ENCODE measurements at places on chromosomes 7 and 10. TPM values are rescaled to one million over a fixed set of nuclear protein-coding genes. Genes with fewer than 3 reads are reported as not detected.

Gene TUBAL3
- total RNA-seq: 0.19 TPM

Gene NPS
- total RNA-seq: not detected

DNA sequence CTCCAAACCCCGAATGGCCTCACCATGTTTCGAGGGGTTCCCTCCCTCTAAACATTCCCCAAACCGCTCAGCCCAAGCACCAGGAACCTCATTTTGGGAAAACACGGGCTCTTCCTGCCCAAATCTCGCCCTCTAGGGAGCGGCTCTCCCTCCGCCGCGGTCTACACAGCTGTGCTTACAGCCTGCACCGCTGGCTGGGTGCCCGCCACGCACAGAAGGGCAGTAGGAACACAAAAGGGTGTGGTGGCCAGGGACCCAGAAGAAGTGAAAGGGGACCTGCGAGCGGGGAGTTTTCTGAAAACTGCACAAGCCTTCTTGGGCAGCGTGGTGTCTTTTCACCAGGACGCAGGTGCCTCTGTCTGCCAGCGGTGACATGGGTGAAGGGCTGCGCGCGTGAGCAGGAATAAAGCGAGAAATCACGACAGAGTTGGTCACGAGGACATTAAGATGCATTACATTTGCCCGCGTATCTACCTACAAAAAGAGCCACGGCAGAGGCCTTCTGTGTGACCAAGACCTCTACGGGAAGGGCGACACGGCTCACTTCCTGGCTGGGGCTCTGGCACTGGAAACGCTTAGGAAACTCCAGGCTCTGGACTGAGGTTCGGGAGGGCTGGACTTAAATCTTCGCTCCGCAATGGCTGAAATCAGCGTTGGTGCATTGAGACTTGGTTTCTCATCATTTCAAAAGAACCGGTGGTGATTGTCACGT is 171.7 kb downstream of the LSM5 start:
- H3K36me3 ChIP-seq: no peaks in the 10 kb centered on the region
- peaks cover 18% of the 10 kb centered on the region for H3K27me3 ChIP-seq
- H3K4me1 ChIP-seq: no peaks in the 10 kb centered on the region
- no peak overlapping the region for H3K4me3 ChIP-seq
- no peak for DNase-seq
- no peak overlapping the region for H3K27ac ChIP-seq

Gene ZNF487
- 6.4 TPM for total RNA-seq

Gene DOCK4
- 24.6 TPM for total RNA-seq

- no peak overlapping the region for H3K27ac ChIP-seq
- no peak overlapping the region for H3K4me3 ChIP-seq
- no peak for DNase-seq
- peaks cover 14% of the 10 kb centered on the region for H3K4me1 ChIP-seq
- H3K36me3 ChIP-seq: no peaks in the 10 kb centered on the region
Measured at GRCh38 chr10:36256166-36256565, 614.1 kb upstream of the FZD8 start.

Gene PLEKHS1
- total RNA-seq: 0.45 TPM

DNA sequence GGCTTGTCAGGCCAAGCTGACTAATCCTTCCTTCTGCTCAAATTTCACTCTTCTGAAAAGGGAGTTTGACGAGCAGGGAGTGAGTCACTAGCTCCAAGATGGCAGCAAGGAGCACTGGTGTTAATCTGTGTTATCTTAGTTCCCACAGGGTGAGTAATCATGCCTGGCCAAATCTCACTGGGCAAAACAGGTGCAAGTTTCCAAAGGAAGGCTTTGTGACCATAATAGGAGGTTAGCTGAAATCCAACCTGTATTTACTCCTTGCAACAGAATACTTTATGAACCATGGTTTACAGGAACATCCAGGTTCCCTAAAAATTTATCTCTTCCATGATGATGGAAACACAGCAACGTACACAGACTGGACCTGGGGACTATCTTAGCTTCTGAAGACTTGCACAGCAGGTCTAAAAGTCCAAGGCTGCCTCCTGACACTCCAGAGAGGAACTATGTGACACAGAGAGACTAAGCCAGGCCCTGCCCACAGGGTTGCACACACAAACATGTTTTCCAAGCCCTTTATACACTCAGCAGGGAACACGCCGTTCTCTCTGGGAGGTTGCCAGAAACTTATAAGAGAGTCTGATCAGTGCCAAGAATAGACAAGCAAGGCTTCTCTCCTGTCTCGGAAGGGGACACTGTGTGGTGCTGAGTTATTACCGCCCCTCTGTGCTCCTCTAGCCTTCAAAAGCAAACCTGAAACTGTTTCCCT is 46.3 kb downstream of the PDK4 start:
- peaks cover 32% of the 10 kb centered on the region for H3K4me1 ChIP-seq
- H3K27ac ChIP-seq: peak overlapping the region; percentile 50
- H3K27me3 ChIP-seq: no peaks in the 10 kb centered on the region
- H3K36me3 ChIP-seq: no peaks in the 10 kb centered on the region

Gene SLC18A3
- total RNA-seq: 6.2 TPM

Gene TAF6
- total RNA-seq: 50.9 TPM

DNA sequence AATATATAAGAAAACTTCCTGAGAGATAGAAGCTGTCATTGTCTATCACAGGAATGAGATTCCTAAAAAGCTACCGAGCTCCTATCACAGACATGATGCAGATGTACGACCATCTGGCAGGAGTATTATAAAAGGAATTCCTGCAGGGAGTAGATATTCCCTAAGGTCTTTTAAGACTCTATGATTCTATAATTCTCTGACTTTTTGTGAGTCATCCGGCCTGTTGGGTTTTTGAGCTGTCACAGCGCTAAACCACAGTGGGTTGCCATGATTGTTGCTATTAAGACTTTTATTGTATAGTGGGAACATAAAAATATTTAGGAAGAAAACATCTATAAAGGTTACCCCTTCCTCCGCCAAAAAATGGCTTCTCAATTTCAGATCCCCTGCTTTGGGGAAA is 223.4 kb downstream of the BMPER start:
- H3K36me3 ChIP-seq: peaks cover 3% of the 10 kb centered on the region
- no peak for DNase-seq
- no peaks in the 10 kb centered on the region for H3K4me1 ChIP-seq
- no peaks in the 10 kb centered on the region for H3K27me3 ChIP-seq
- no peak overlapping the region for H3K4me3 ChIP-seq

- H3K36me3 ChIP-seq: peaks cover 21% of the 10 kb centered on the region
- DNase-seq: peak; percentile 66
- H3K27ac ChIP-seq: peak overlapping the region; percentile 97
- H3K4me1 ChIP-seq: peaks cover 39% of the 10 kb centered on the region
- H3K4me3 ChIP-seq: peak overlapping the region; percentile 65
- peaks cover 3% of the 10 kb centered on the region for H3K27me3 ChIP-seq
Measured at GRCh38 chr10:95268438-95268837, 22.4 kb downstream of the PDLIM1 start.

DNA sequence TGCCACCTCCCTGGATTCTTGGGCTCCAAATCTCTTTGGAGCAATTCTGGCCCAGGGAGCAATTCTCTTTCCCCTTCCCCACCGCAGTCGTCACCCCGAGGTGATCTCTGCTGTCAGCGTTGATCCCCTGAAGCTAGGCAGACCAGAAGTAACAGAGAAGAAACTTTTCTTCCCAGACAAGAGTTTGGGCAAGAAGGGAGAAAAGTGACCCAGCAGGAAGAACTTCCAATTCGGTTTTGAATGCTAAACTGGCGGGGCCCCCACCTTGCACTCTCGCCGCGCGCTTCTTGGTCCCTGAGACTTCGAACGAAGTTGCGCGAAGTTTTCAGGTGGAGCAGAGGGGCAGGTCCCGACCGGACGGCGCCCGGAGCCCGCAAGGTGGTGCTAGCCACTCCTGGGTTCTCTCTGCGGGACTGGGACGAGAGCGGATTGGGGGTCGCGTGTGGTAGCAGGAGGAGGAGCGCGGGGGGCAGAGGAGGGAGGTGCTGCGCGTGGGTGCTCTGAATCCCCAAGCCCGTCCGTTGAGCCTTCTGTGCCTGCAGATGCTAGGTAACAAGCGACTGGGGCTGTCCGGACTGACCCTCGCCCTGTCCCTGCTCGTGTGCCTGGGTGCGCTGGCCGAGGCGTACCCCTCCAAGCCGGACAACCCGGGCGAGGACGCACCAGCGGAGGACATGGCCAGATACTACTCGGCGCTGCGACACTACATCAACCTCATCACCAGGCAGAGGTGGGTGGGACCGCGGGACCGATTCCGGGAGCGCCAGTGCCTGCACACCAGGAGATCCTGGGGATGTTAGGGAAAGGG is 913 bp downstream of the NPY start:
- H3K4me1 ChIP-seq: no peaks in the 10 kb centered on the region
- H3K27ac ChIP-seq: no peak overlapping the region
- H3K27me3 ChIP-seq: peaks cover 56% of the 10 kb centered on the region
- H3K36me3 ChIP-seq: no peaks in the 10 kb centered on the region
- DNase-seq: no peak

Gene OR2A1
- total RNA-seq: not detected

Gene CPA4
- total RNA-seq: 17.4 TPM

GRCh38 chr7:71563276-71563675 is 431.3 kb downstream of the GALNT17 start:
- no peaks in the 10 kb centered on the region for H3K36me3 ChIP-seq
- peaks cover 15% of the 10 kb centered on the region for H3K4me1 ChIP-seq
- H3K27me3 ChIP-seq: no peaks in the 10 kb centered on the region

DNA sequence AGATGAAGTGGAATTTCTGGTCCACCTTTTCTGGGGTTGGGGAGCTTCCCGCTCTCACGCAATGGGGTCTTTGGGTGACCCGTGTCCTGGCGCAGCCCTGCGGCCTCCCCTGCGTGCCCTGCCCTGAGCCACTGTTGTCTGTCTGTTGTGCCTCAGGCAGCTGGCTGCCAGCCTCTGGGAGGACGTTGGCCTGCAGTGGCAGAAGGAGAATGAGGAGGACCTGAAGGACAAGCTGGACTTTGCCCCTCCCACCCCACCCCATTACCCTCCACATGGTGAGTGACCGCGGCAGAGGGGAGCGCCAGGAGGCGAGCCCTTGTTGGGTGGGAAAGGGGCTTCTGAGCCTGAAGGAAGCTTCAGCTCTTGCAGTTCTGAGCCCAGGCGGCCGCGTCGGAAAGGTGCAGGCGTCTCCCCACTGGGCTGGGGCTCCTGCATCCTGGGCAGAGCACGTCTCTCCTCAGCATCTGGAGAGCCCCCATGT is 14.2 kb upstream of the PRKAR1B start:
- no peak for DNase-seq
- no peaks in the 10 kb centered on the region for H3K4me1 ChIP-seq
- H3K27ac ChIP-seq: no peak overlapping the region
- H3K27me3 ChIP-seq: no peaks in the 10 kb centered on the region
- no peak overlapping the region for H3K4me3 ChIP-seq
- H3K36me3 ChIP-seq: peaks cover 18% of the 10 kb centered on the region

- DNase-seq: no peak
- no peaks in the 10 kb centered on the region for H3K4me1 ChIP-seq
- H3K27ac ChIP-seq: no peak overlapping the region
- H3K27me3 ChIP-seq: no peaks in the 10 kb centered on the region
Measured at GRCh38 chr10:24643679-24644209, 79.9 kb downstream of the ARHGAP21 start.

Gene NKX2-3
- total RNA-seq: not detected

Gene OR13A1
- 0.14 TPM for total RNA-seq

DNA sequence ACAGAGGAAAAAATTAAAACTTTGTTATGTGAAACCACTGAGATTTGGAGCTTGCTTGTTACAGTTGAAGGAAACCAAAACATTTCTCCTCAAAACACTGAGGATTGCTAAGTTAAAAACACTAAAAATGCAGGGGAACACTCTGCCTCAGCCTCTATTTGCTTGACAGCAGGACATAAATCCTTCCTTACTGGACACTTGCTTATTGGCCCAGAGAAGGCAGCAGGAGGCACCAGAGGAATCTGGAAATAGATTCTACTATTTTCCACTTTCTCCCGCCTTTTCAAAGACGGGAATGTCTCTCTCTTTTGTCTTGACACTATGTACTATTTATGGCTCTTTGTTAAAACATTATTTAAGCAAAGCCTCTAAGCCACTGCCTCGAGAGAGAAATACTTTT is 67.9 kb downstream of the MTURN start:
- no peak overlapping the region for H3K27ac ChIP-seq
- DNase-seq: no peak
- no peak overlapping the region for H3K4me3 ChIP-seq
- no peaks in the 10 kb centered on the region for H3K36me3 ChIP-seq

- no peak for DNase-seq
- peaks cover 7% of the 10 kb centered on the region for H3K36me3 ChIP-seq
- no peak overlapping the region for H3K4me3 ChIP-seq
- H3K27me3 ChIP-seq: peaks cover 3% of the 10 kb centered on the region
- peak overlapping the region; percentile 61 for H3K27ac ChIP-seq
Measured at GRCh38 chr10:103767756-103768155, 87.6 kb downstream of the SH3PXD2A start.

GRCh38 chr7:146876411-146876810 is 759.8 kb downstream of the CNTNAP2 start:
- H3K27ac ChIP-seq: no peak overlapping the region
- DNase-seq: no peak
- H3K27me3 ChIP-seq: no peaks in the 10 kb centered on the region
- no peaks in the 10 kb centered on the region for H3K4me1 ChIP-seq
- H3K36me3 ChIP-seq: no peaks in the 10 kb centered on the region

DNA sequence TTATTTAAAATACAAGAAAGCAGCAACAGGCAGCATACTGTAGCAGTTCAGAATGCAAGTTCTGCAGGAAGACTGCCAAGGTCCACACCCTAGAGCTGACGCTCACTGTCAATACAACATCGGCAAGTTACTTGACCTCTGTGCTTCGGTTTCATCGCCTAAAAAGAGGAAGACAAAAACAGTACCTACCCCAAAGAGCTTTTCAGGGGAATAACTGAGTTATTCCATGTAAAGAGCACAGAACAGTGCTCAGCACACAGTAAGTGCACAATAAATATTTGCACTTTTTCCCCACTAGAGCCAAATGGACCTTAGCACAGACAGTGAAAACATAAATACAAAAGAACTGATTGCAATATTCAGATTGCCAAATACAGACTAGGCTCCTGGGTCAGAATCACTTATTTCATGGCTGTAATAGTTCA is 88.6 kb downstream of the USP6NL start:
- H3K4me3 ChIP-seq: no peak overlapping the region
- H3K27ac ChIP-seq: no peak overlapping the region
- H3K27me3 ChIP-seq: no peaks in the 10 kb centered on the region
- no peak for DNase-seq
- H3K4me1 ChIP-seq: peaks cover 7% of the 10 kb centered on the region

GRCh38 chr10:51340845-51341610 is 266.7 kb downstream of the PRKG1 start:
- no peaks in the 10 kb centered on the region for H3K27me3 ChIP-seq
- no peak overlapping the region for H3K4me3 ChIP-seq
- no peak for DNase-seq
- H3K4me1 ChIP-seq: no peaks in the 10 kb centered on the region
- H3K36me3 ChIP-seq: no peaks in the 10 kb centered on the region

GRCh38 chr7:6074612-6075380 is 43.6 kb downstream of the ANKRD61 start:
- DNase-seq: no peak
- H3K27me3 ChIP-seq: no peaks in the 10 kb centered on the region
- H3K27ac ChIP-seq: no peak overlapping the region

GRCh38 chr10:95346715-95347401 is 56.1 kb upstream of the PDLIM1 start:
- DNase-seq: no peak
- H3K36me3 ChIP-seq: peaks cover 13% of the 10 kb centered on the region
- no peaks in the 10 kb centered on the region for H3K27me3 ChIP-seq
- peaks cover 16% of the 10 kb centered on the region for H3K4me1 ChIP-seq
- peak overlapping the region; percentile 0 for H3K4me3 ChIP-seq
- H3K27ac ChIP-seq: peak overlapping the region; percentile 52

- H3K27me3 ChIP-seq: no peaks in the 10 kb centered on the region
- peaks cover 45% of the 10 kb centered on the region for H3K4me1 ChIP-seq
- no peak for DNase-seq
- H3K36me3 ChIP-seq: no peaks in the 10 kb centered on the region
- H3K27ac ChIP-seq: peak overlapping the region; percentile 94
Measured at GRCh38 chr7:134777908-134778580, 1.4 kb upstream of the CALD1 start.

Measured in type B pancreatic cell (in vitro differentiated cells).